ENCODE measurements at places on chromosomes 12 and 14.

DNA sequence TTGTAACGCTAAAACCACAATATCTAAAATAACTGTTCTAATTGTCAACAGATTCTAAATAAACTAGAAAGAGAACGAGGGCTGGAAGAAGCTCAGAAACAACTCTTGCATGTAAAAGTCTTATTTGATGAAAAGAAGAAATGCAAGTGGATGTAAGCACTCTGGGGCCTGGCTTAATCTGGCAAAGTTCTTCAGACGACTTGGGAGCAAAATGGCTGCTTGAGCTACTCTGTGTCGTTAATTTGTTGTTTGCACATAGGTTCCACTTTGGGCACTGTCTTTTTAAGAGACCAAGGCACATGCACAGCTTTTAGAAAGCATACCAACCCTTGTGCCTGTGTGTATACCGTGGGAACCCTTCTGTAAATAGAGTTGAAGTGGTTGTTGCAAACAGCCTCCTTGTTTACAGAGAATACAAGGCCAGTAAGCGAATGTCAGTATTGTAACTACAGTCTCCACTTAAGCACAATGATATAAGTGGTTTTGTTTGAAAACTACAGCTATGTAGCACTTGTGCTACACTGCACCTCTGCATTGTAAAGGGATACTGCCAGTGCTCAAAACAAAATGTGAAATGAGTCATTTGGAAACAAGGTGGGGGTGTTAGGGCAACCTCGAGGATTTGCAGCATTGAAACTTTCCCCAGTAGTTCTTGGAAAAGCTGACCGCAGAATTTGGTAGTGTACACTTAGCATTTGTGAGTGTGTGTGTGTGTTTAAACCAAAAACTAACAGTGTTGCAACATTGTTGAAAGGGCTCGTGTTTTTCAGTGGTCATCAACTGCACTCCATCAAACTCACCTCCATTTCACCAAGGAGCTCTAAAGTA is 154.3 kb downstream of the CEP83 start:
- DNase-seq: no peak

DNA sequence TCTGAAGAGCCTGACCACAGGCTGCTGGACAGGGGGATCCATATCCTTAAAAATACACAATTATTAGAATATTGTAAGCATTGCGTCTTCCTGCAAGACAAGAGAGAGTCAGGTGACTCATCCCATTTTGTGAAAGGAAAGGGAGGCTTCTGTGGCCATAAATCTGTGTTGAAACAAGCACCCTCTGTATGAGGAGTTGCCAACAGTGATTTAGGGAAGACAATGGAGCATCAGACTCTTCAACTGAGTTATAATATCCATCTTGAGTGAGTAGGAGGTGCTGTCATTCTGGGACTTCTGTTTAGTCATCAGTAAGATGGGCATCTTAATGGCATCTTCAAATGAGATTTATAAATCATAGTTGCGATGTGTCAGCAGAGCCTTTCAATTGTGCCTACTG is 554.5 kb downstream of the AACS start:
- no peak for DNase-seq

DNA sequence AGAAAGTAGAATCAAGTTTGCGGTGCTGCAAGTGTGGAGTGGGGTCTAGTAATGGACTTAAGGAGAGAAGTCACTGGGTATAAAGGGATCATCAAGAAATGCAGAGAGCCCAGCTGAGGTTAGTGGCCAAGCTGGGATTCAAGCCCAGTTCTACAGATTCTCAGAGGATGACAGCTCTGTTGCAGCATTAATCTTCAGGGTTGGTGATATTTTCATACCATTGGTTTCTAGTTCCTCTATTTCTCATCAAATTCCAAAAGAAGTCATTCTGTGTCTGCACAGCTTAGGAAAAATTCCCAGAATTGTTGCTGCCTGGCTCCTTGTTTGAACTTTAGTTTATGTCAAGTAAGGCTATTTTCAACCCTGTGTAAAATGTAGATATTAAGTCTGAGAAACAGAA is 169.5 kb upstream of the NTF3 start:
- DNase-seq: no peak

DNA sequence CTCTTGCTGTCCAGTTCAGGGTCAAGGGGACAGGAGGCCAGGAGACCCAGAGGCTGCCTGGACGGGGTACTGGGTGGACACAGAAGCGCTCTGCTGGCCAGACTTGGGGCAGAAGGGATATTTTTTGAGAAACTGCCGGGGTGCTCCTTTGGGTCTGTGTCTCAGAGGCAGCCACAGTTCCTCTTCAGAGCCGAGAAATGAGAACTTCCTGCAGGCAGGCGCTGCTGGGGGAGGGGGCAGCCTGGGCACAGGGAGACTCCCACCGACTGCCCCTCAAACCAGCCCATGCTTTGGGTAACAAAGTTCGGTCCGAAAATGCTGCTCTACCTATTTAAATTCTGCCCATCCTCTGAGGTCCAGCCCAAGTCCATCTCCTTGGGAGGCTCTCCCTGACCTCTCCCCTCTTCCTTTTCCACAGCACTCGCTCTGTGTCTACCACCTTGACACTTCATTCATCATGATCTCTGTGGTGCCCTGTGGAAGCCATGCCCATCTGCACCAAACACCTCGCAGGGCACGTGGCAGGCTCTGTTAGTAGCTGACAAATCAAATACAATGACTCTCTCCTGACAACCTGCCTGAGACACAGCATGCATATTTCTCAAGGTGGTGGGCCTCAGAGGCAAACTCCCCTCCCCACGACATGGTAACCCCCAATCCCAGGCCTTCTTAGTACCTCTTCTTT is 16.4 kb downstream of the HDAC7 start:
- DNase-seq: no peak

DNA sequence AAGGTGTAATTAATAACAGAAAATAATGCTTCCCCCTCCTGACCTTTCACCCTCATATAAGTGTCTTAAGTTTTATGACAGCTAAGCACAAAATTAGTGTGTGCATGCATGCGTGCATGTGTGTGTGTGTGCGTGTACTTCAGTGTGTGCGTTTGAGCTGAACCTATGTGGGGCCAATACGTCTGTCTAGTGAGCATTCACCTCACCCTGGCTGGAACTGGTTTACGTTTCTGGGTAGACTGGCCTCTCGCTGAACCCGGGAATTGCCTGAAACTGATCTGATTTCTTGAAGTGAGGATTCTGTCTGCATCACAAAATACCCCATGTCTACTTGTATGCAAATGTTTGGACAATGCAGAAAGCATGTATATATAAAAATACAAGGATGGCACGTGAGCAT is 68.2 kb upstream of the TBX3 start:
- DNase-seq: no peak

GRCh38 chr12:12930633-12931219 is 21.2 kb downstream of the GPRC5D start:
- no peak for DNase-seq

Measured in ecto neural progenitor cell (in vitro differentiated cells).